Keratinocyte (primary cell): ENCODE measurements at places on chromosomes 3 and 15. TPM values are rescaled to one million over a fixed set of nuclear protein-coding genes. Genes with fewer than 3 reads are reported as not detected.

The IQCF5 gene
- polyA plus RNA-seq: not detected in 3 replicates

DNA sequence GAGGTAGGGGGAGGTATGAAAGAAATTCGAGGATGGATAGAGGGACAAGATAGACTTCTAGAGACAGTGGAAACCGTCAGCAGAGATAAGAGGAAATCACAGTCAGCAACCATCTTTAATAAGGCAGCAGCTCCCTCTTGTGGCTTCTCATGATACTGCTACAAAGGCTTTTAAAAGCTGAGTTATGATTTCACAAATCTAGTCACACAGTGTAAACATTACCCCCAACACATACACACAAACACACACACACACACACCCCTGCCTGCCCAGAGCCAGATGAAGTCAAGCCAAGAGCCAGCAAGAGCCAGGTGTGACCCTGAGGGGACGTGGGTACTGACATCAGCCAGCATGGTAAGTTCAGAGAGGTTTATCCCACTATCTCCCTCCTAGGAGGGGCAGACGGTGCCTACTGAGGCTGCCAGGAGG, 18.9 kb upstream of the TGM5 start:
- H3K27ac ChIP-seq: no peak overlapping the region
- H3K36me3 ChIP-seq: no peaks in the 10 kb centered on the region
- no peaks in the 10 kb centered on the region for H3K4me1 ChIP-seq

- H3K36me3 ChIP-seq: no peaks in the 10 kb centered on the region
- no peak overlapping the region for H3K4me3 ChIP-seq
- H3K4me1 ChIP-seq: peaks cover 5% of the 10 kb centered on the region
- no peak for DNase-seq
Measured at GRCh38 chr3:64417816-64418215, 192.6 kb upstream of the PRICKLE2 start.

DNA sequence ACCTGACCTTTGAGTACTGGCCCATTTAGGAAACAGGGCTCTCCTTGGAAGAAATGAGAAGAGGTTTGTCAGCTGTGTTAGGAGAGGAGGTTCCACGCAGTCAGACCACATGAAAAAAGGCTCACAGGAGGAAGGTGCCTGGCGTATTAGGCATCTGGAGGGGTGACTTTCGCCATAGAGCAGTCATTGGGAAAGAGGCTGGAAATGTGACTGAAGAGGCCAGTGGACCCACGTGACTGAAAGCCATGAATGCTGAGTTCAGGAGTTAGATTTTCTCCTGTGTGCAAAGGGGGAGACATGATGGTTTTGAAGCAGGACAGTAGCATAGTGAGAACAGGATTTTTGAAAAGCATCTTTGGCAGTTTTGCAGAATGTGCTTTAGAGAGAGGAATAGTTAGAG, 29.7 kb upstream of the RNF7 start:
- H3K27ac ChIP-seq: no peak overlapping the region
- H3K27me3 ChIP-seq: no peaks in the 10 kb centered on the region
- no peaks in the 10 kb centered on the region for H3K36me3 ChIP-seq

GRCh38 chr3:36319680-36320079, 60.6 kb upstream of the STAC start:
- H3K4me1 ChIP-seq: no peaks in the 10 kb centered on the region
- DNase-seq: no peak
- H3K27ac ChIP-seq: no peak overlapping the region
- peaks cover 4% of the 10 kb centered on the region for H3K27me3 ChIP-seq

GRCh38 chr3:127889461-127889863, 25.6 kb upstream of the KBTBD12 start:
- DNase-seq: no peak
- no peaks in the 10 kb centered on the region for H3K27me3 ChIP-seq
- peak overlapping the region; percentile 88 for H3K27ac ChIP-seq
- no peak overlapping the region for H3K4me3 ChIP-seq

DNA sequence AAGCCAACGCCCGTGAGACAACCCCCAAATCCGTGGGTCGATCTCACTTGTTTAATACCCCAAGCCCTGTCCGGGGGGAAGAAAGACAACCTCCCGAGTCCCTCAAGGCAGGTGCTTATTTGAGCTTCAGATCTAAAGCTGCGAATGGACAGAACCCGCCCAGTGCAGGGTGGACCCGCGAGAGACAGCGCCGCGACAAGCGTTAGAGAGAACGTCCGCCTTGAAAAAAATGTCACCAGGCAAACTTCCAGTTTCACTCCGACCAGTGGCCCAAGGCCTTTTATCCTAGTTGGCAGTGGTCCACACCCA, 740 bp upstream of the OXSR1 start:
- H3K36me3 ChIP-seq: no peaks in the 10 kb centered on the region
- H3K27ac ChIP-seq: peak overlapping the region; percentile 99

GRCh38 chr3:45462522-45463265, 74.3 kb downstream of the LARS2 start:
- no peaks in the 10 kb centered on the region for H3K4me1 ChIP-seq
- no peaks in the 10 kb centered on the region for H3K27me3 ChIP-seq
- DNase-seq: no peak
- H3K27ac ChIP-seq: no peak overlapping the region
- no peak overlapping the region for H3K4me3 ChIP-seq
- H3K36me3 ChIP-seq: peaks cover 9% of the 10 kb centered on the region

DNA sequence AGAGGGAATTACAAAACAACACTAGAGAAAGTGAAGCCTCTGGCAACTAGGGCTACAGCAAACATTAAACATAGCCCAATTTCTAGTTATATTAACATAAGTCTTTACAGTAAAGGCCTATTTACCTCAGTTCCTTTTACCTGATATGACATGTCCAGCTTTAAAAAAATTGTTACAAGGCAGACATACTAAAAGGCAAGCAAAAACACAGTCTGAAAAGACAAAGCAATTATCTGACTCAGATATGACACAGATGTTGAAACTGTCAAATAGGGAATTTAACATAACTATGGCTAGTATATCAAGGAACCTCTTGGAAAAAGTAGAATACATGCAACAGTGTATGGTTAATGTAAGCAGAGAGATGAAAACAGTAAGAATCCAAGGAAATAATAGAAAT, 238.6 kb downstream of the RAP2B start:
- H3K27me3 ChIP-seq: no peaks in the 10 kb centered on the region
- H3K27ac ChIP-seq: peak overlapping the region; percentile 70
- H3K36me3 ChIP-seq: no peaks in the 10 kb centered on the region
- DNase-seq: no peak
- H3K4me3 ChIP-seq: no peak overlapping the region
